ENCODE measurements at places on chromosomes 16 and 17. TPM values are rescaled to one million over a fixed set of nuclear protein-coding genes. Genes with fewer than 3 reads are reported as not detected.

GRCh38 chr16:10069374-10069773, 112.9 kb downstream of the GRIN2A start:
- no peak for DNase-seq

DNA sequence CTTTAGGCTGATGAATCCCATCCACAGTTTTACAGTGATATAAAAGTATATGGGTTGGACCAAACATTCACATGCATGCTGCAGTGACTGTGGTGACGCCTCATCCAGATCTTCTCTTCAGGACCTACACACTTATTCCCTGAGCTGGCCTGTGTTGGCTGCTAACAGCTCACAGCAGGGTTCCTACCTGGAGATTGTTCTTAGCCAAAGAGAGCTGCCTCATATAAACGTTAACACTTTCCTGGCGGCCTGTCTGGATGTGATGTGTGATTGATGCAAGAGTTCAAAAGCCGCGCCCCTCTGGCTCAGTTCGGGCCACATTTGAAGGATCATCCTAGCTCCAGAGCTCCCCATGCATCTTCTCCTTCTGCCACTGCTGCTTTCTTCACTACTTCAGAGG, 93.0 kb upstream of the NETO2 start:
- DNase-seq: no peak

DNA sequence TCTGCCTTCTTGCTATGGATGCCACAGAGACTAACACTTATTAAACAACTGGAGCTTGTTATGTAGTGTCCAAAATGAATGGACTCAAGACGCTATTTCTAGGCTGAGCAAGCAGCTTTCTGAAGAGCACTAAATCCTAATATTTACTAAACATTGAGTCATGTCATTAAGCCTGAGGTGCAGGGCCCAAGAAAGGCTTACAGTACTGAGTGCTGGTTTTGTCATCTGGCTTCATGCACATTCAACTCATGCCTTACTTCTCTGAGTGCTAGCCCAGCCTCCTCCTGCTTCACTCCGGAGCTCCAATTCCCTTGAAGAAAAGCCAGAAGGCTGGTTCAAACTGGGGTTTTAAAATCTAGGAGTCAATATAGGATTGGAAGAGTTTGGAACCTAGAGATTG, 363.3 kb upstream of the CDH5 start:
- DNase-seq: no peak

Gene C16orf89
- 1.0 TPM for total RNA-seq

DNA sequence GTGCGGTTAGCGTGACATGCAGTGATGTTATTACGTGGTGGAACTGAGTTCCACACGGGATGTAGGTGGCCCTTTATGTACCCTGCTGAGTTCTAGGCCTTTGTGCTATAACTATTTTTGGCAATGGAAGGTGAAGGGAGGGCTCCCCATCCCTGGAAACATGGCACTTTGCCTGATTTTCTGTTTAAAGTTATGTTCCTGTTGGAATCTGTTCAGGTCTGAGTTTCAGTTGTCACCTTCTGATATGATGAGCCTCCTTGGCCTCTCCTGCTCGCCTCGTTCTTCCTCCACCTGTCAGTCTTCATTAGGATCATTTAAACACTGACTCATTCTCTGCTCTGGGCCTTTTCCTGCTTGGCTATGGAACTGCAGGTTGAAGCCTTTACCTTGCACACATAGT, 200.6 kb downstream of the FTO start:
- DNase-seq: no peak

DNA sequence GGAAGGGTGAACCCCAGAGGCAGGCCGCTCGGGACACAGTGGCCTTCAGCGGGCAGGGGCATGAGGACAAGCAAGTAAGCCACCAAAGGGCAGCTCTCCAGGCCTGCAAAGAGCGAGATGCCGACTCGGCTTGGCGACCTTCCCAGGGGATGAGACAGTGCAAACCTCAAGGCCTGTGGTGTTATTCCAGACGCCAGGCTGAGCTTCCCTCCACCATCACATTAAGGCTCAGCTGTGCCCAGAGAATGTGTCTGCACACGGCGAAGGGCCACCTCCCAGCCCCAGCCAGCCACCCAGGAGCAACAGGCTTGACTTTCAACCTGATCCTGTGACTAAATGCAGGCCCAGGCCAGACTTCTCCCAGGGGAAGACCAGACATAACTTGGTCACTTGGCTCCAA, 251.4 kb downstream of the SOX9 start:
- no peak for DNase-seq

Gene SPNS2
- total RNA-seq: 0.06 TPM

Gene ALOX15B
- total RNA-seq: not detected
